ENCODE measurements at places on chromosomes 1 and 21.

- DNase-seq: no peak
Measured at GRCh38 chr21:21045518-21045917, 47.3 kb downstream of the NCAM2 start.

DNA sequence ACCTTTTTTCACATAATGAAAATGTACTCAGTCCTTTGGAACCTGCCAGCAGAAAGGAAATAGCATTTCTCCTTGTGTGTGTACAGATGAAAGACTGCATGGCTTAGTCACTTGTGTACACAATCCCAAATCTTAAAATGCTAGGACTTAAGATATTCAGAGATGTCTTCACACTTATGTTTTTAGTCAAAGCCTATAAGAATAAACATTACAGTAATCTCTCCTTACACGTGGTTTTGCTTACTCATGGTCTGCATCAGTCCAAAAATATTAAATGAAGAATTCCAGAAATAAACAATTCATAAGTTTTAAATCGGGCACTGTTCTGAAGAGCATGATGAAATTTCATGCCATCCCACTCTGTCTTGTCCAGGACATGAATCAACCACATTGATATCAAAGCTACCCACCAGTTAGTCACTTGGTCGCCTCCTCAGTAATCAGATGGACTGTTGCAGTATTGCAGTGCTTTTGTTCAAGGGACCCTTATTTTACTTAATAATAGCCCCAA is 75.7 kb upstream of the RRP15 start:
- no peak for DNase-seq

DNA sequence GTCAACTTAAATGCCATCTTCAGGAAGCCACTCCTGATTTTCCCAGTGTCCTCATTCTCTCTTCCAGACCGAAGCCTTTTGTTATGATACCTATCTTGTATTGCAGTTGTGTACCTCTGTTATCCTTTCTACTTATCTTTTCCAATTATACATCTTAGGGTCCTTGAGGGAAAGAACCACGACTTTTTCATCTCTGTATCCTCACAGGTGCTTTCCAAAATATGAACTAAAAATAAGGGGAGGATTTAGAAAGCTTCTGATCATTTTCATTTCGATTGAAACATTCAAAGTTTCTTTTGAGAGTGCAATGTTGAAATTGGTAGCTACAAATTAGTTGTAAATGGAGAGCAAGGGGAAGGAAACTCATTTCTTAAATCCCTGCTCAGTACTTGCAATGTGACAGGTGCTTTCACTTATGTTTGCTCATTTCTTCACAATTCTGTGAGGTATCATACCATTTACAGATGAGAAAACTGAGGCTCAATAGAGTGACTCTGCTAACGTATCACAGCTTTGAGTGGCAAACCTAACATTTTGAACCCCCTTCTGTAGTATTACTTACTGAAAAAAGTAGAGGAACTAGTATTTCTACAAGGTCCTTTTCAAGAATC is 24.2 kb downstream of the SLC19A2 start:
- no peak for DNase-seq

DNA sequence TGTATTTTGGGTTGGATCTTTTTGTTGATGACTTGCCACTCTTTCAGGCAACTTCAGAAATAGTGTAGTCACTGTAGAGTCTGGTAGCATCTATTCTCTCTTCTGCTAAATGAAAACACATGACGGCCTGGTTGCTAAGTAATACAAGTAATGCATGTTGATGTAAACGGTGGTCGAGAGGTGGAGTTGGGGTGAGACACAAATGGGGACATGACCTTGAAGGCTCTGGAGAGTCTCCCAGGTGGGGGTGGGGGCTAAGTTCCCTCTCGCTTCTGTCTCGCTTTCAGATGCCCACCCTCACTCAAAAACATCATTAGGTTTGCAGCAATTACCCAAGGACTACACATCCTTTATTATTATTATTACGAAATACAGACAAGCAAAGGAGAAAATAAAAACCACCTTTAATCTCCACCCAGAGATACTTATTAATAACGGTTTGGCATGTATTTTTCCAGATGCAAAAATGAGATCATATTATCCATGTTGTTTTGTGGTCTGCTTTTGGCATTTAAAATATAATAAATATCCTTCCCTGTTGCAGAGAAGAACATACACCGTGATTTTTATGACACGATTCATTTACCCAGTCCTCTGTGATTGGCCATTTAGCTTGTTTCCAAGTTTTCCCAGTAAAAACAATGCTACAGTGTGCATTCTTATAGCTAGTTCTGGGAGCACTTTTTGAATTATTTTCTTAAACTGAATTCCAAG is 138.1 kb downstream of the MIS18A start:
- no peak for DNase-seq

GRCh38 chr21:17386498-17386897 is 126.3 kb upstream of the CXADR start:
- DNase-seq: no peak

- no peak for DNase-seq
Measured at GRCh38 chr1:208027861-208028260, 116.9 kb upstream of the CD34 start.

DNA sequence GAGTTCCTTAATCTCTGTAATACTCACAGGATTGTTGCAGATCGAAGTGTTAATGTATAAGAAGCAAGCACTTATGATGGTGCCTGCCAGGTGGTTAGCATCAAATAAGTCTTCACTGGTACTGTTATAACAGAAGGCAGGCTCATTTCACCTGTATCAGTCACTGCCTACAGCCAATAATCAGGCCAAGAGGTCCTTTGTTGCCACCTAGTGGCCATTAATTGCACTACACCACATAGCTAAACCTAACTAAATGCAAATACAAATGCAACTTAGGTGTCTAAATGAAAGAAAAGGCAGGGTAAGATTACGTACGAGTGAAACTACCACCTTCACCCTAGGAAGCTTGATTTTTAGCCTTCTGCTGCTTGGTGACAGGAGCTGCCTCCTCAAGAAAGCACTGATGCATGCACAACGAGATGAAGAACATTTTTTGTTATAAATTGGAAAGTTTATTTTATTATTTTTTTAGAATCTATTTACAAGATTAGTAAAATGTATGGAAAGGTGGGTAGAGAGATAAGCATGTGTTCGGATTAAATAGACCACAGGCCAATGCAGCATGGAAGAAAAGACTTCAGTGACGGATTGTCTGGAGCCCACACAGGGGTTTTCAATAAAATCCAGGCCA is 334.8 kb upstream of the CAMK1G start:
- DNase-seq: peak; percentile 44

- no peak for DNase-seq
Measured at GRCh38 chr21:37742532-37742931, 173.7 kb downstream of the KCNJ6 start.

- no peak for DNase-seq
Measured at GRCh38 chr1:52928015-52928404, 934 bp downstream of the SCP2 start.

DNA sequence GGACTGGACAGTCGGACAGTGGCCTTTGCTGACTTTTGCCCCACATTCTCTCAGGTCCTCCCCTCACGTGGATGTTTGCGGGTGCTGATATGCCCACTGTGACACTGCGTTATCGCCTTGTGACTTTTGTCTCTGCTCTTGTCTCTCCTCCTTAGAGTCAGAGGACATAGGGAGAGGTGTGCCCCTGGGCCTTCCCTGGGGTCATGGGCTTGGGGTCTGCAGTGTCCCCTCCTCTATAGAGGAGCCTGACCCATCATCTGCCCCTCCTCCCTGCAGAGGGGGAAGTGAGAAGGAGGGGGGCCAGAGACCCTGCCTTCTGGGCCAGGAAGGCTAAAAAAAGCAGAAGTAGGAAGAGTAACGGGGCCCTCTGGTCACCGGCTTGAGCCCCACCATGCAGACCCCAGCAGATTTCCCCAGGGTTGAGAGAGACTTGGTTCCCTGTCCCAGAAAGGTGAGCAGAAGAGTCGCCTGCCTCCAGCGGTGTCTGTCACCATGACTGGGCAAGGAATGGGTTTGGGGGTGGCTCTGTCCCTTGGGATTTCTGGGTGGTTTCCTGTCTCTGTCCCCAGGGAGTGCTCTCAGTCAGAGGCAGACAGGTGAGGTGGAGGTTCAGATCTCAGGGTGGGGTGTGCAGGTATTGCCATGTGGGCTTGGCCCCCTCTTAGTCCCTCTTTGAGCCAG is 13.3 kb downstream of the RPS6KA1 start:
- peak; percentile 81 for DNase-seq

DNA sequence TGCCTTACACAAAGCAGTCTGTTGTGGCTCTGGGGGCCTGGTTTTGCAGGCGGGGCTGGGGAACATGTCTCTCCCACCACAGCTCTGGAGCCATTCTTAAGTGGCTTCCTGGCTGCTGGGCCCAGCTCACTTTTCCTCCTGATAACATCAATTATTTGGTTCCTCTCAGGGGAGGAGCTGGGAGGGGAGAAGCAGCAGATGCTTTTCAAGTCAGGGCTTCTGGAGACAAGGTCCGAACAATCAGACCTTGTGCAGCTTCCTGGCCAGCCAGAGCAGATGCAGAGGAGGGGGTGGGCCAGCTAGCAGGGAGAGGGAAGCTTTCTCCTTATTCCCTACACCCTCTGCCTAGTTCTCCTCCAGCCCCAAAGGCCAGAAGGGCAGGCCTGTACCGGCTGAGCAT is 3.7 kb upstream of the PAQR6 start:
- no peak for DNase-seq

DNA sequence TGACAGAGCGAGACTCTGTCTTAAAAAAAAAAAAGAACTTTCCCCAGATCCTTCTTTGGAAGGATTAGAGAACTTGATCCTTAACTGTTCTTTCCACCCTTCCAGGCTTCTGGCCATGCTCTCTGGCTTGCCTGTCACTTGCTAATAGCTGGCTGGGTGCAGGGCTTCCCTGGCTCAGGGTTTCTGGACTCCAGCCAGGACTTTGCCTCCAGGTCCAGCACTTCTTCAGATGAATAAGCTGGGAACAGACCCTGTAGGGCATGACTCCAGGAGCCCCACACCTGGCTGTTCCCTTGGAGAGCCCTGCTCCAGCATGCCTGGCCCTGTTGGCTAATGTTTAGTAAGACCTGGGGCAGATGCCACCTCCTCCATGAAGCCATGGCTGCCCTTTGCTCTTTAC is 3.3 kb upstream of the NT5C1A start:
- no peak for DNase-seq

DNA sequence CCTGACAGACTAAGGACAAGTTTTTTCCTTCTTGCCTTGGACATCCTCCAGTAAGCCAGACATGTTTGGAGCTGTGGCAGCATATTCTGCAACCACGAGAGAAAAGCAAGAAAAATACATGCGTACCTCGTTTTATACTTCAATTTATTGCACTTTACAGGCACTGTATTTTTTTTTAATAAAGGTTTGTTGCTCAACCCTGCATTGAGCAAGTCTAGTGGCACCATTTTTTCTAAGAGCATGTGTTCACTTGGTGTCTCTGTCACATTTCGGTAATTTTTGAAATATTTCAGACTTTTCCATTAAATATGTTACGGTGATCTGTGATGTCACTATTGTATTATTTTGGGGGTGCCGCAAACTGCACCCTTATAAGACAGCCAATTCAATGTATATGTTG is 2.1 kb upstream of the SSX2IP start:
- DNase-seq: no peak

- peak; percentile 23 for DNase-seq
Measured at GRCh38 chr1:235127732-235128455, 743 bp downstream of the TOMM20 start.

DNA sequence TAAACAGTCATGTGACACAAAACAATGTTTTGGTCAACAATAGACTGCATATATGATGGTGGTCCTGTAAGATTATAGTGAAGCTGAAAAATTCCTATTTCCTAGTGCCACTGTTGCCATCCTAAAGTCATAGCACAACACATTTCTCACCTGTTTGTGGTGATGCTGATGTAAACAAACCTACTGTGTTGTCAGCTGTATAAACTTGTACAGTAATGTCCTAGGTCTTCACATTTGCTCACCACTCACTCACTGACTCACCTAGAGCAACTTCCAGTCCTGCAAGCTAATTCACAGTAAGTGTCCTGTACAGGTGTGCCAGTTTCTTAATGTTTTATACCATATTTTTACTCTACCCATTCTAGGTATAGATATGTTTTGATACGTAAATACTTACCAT is 326.1 kb upstream of the USP24 start:
- DNase-seq: no peak

GRCh38 chr21:8989261-8989711 is 1532.1 kb upstream of the TPTE start:
- DNase-seq: no peak

DNA sequence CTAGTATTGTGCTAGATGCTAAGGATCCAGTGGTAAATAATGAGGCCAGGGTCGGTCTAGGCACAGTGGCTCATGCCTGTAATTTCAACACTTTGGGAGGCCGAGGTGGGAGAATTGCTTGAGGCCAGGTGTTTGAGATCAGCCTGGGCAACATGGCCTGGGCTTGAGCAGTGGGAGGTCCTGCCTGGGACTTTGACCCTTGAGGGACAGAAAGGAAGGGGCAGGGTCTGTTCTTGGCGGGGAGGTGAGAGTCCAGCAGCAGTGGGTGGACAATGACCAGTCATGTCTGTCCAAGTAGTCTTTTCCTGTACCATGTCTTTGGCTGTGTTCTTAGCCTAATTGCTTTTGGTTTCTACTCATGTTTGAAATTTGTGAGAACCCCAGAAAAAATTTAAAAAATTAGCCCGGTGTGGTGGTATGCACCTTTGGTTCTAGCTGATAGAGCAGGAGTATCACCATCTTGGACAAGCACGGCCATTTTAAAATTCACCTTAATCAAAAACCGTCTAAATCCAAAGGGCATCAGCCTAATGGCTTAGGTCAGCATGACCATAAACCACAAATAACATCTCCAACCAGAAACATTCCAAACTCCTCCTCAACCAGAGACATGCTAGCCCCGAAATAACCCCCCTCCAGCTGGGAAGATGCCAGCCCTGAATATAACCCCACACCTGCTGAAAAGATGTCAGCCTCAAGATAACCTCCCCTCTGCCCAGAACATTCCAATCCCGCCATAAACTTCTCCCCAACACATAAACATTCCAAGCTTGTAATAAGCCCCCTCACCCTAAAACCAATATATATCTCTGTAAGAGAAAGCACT is 6.8 kb upstream of the AK2 start:
- DNase-seq: no peak

DNA sequence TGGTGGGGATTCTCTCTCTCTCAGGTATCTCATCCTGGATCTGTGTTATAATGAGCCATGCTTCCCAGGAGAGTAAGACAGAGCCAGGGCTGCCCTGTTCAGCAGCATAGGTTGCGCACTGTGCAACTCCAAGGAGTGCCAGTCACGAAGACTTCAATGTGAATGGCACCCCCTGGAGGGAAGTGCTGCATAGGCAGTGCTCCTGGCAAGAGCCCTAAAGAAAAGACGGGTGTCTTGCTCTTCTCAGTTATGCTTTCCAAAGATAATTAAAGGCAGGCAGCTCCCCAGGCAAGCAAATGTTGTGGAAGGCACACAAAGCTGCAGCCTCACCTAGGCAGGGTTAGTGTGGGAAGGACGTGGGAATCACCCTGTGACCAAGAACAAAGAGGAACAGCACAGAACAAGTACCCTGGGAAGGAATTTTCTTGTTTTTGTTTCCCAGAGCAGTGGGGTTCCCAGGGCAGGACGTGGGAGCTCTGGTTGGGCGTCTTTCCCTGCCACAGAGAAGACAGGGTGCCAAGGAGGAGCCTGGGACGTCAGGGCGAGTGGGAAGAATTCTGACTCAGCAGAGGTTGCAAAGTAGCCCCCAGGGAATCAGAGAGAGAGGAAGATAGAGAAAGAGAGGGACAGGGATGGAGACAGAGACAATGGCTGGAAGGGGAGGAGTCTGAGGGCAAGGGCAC is 120.9 kb downstream of the KCNN3 start:
- DNase-seq: no peak
